Muscle of back (tissue), 13 donors: ENCODE measurements at places on chromosomes 1 and 21. TPM values are rescaled to one million over a fixed set of nuclear protein-coding genes. Genes with fewer than 3 reads are reported as not detected.

- DNase-seq: no peak
These were observed 53.3 kb upstream of the QSOX1 start for GRCh38 chr1:180101411-180101810.

- DNase-seq: no peak
These were observed 1906.2 kb downstream of the NCAM2 start for GRCh38 chr21:22904385-22904784.

DNA sequence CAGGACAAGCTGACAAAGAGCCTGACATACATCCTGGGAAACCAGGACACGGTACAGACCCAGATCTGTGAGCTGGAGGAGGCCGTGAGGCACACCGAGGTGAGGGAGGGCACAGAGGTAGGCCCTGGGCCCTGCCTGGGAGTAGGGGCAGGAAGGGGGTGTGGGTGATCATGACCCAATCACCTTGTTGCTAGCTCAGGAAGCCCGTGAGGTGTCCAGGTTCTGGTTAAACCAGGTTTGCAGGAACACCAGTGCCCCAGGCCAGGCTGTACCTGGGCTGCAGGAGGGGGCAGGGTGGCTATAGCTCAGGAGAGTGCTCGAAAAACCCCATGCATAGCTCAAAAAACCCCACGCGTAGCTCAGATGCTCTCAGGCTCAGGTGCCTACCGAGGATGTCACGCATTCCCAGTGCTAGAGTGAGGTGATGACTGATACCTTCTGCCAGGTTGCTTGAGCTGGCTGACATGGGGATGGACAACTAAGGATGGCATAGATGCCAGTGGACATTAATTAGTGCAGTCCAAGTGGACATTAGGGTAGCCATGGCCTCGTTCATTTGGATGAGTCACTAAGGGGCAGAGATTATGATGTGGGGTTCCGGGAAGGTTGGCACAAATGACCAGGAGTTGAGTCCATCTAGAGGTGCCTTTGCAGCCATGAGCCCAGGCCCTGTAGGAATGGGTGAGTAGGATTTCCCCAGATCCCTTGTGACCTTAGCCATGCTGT lies 3.7 kb downstream of the TRIM46 start:
- no peak for DNase-seq

GRCh38 chr1:44895919-44896734 lies 53.1 kb upstream of the PTCH2 start:
- no peak for DNase-seq

- DNase-seq: no peak
These were observed 6.7 kb upstream of the SLC9A1 start for GRCh38 chr1:27161594-27161993.

GRCh38 chr1:15627343-15627988 lies 10.2 kb downstream of the DDI2 start:
- DNase-seq: no peak

DNA sequence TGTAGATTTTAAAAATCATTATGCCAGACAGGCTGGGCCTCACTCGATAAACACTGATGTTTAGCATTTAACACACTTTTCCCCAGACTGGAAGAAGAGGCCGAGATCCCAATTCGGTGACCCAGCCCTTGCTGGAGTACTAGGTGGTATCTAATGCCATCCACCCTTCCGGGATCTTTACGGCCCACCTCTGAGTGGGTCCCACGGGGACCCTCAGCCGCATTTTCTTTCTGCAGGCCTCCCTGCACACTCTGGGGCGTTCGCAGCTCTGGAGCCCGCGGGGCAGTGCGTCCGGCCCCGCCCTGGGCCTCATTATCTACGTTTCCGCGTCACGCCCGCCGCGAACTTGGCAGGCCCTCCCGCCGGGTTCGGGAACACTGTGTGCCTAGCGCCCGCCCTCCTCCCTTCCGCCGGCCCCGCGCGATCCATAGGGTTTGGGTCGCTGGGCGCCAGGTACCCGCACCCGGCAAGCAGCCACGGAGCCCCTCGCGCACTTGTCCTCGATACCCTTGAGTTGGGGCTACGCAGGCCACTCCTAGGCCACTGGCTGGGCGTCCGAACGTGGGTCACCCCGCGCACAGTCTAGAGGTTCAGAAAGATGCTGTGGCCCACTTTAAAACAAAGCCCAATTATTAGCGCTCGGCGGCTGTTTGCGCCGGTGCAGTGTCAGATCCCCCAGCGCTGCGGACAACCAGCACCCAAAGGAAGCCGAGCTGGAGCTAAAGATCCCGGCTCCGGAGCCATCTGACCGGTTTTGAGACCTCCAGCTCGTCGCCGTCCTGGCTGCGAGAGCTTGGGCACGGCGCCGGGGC lies 950 bp upstream of the EVA1C start:
- no peak for DNase-seq

GRCh38 chr1:153598309-153599172 lies 14.4 kb downstream of the S100A16 start:
- DNase-seq: peak; percentile 60

GRCh38 chr21:44836666-44837471 lies 19.0 kb upstream of the SUMO3 start:
- peak; percentile 33 for DNase-seq

DNA sequence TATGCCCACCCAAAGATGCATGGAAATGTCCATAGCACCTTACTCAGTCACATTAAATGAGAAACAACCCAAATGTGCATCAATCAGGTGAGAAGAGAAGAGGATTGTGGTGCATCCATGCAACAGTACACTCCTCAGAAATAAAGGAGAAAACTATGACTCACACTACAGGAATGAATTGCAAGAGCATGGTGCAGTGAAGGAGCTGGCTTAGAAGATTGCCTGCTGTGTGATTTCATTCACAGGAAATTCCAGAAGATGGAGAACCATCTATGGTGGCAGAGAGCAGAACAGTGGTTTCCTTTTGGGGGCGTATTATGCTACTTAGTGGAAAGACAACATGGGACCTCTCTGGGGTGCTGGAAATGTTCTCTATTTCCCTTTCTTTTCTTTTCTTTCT lies 278.6 kb upstream of the AJAP1 start:
- peak; percentile 39 for DNase-seq

- peak; percentile 54 for DNase-seq
These were observed 5.7 kb upstream of the SLC1A7 start for GRCh38 chr1:53148123-53148522.

- DNase-seq: no peak
These were observed 4.8 kb upstream of the ARF1 start for GRCh38 chr1:228077565-228078330.

- DNase-seq: no peak
These were observed 406.7 kb downstream of the DISC1 start for GRCh38 chr1:232033285-232033684.

DNA sequence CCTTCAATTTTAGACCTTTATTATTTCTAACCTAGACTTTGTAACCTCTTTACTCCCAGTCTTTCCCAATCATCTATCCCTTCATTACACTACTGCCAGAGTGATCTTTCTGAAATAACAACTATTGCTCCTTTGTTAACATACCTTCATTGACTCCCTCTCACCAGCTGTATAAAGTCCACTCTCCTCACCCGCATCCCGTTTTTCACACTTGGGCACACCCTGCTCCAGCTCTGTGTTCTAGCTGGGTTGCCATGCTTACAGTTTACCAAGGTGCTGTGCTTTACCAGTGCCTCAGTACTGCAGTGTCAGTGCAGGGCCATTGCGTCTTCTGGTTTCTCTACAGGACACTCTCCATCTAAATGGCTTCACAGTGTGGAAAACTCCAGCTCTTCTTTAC lies 148.2 kb downstream of the NFIA start:
- DNase-seq: no peak

GRCh38 chr1:246065592-246065991 lies 441.5 kb downstream of the SMYD3 start:
- DNase-seq: no peak

GRCh38 chr1:17922833-17923232 lies 167.7 kb downstream of the ACTL8 start:
- peak; percentile 40 for DNase-seq

DNA sequence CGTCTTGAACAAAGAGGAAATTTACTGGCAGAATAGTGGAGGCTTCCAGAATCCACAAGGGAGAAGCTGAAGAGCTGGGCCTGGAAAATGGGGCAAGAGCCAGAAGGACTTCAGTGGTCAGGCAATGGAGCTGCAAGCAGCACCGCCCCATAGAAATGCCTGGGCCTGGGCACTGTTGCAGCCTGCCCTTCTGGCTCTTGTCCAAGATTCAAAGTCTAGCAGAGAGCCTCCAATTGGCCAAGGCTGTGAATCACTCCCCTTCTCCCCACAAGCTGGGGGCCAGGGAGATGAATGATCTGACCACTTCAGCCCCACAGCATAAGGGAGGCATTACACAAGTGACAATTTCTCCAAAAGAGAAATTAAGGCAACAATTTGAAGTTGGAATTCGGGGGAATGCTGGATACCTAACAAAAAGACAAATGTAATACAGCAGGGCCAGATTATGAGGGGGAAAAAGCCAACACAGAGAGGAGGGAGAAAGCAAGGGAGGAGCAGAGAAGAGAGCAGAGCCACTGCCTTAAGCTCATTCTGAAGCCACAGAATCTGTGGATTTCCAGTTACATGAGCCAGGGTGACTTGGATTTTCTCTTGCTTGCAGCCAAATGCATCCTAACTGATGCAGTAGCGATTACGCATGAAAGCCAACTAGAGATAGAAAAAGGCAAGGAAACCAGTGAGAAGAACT lies 80.3 kb downstream of the LRIG2 start:
- no peak for DNase-seq

- DNase-seq: peak; percentile 91
These were observed 95.3 kb downstream of the FOXD2 start for GRCh38 chr1:47532921-47533792.

DNA sequence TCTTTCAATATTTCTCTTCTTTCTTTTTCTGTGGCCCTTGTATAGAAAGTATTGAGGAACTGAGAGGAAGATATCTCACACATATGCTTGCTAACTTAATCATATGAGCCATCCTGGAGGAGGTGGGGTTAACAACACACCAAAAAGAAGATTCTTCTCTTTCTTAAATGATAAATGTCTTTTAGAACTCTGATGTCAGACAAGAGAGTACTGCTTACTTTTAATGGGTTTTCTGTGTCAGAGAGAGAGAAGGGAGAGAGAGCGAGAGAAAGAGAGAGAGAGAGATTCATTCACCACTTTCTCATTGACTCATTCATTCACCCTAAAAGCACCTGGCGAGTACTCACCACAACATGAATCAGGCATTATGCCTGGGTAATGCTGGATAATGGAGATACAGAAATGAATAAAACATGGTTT lies 250.3 kb upstream of the SGIP1 start:
- DNase-seq: no peak

DNA sequence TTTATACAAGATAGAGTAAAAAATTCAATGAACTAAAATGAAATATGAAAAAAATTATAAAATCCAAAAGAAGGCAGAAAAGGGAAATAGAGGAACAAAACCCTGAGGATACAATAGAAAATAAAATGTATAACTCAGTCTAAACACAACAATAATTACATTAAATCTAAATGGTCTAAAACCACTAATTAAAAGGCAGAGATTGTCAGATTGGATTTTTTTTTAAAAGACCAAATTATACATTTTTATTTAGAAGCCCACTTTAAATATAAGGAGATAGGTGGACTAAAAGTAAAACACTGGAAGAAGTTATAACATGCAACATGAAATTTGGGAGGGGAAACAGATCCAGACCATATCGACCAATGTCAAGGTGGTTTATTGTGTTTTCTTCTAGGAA lies 95.2 kb downstream of the CATSPERE start:
- no peak for DNase-seq

GRCh38 chr1:9737057-9737456 lies 85.5 kb downstream of the PIK3CD start:
- no peak for DNase-seq

DNA sequence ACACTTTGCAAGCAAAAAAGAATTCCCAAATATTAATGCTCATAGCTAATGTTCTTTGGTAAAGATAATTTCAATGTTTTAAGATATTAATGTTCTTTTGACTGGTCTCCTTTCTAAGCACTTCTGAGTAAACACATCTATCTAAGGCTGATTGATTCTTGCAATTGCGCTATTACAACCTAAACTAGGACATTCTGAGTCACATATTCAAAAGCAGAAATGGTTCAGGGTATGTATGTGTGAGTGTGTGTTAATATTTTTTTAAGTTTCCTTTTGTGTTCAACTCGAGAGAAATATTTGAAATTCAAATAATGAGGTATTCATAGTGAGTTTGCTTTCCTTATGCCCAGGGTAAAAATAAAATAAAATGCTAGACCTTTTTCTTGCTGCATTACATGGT lies 203.6 kb upstream of the GRIK3 start:
- no peak for DNase-seq

- DNase-seq: no peak
These were observed 37.7 kb downstream of the RNF220 start for GRCh38 chr1:44442791-44443190.

- no peak for DNase-seq
These were observed 13.3 kb downstream of the ARHGEF19 start for GRCh38 chr1:16199157-16199501.

- peak; percentile 70 for DNase-seq
These were observed at the start of gene BMP8A for GRCh38 chr1:39491146-39491921. Gene BMP8A (plus strand): TSS chr1:39491636. CDS start chr1:39491992, 356 bp downstream.

DNA sequence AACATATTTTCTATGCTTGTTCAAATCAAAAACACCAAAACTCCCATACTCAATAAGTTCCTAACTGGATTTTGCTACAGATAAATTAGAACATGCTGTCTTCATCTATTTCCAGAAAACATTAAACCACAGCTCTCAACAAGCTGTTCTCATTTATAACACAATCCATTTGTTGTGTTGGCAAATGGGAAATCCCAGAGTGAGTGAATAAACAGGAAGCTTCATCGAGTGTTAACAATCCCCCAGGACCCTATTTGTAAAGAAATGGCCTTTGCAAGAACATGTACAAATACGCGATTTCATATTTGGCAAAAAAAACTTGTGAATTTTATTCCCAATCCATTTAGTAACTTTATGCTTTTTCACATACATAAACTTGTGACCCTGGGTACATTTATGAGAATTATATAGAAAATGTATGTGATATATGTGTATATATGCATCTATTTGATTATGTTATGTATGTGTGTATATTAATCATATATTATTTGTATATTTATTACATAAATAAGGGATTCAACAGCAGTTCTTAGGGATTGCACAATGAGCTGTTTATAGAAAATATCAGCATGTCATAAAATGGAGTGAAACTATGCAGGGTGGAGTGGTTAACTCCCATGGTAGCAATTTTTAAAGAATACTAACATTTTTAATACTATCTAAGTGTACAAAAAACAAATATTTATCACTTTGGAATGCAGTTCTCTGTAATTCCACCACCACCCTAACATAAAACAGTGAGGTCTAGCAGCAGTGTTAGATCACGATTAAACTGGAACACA lies 160.0 kb downstream of the NEGR1 start:
- peak; percentile 67 for DNase-seq

GRCh38 chr1:15180189-15180588 lies 26.6 kb downstream of the TMEM51 start:
- DNase-seq: no peak

The HSD11B1 gene
- not detected for polyA plus RNA-seq

The FAM167B gene
- 3.2 TPM for polyA plus RNA-seq

The LIPI gene
- polyA plus RNA-seq: 0.12 TPM

The FCGR2B gene
- polyA plus RNA-seq: 0.40 TPM

The KRTAP19-3 gene
- not detected for polyA plus RNA-seq

The OR2M3 gene
- not detected for polyA plus RNA-seq

The IQGAP3 gene
- polyA plus RNA-seq: 11.5 TPM

The DTL gene
- polyA plus RNA-seq: 11.0 TPM

The CFH gene
- polyA plus RNA-seq: 93.1 TPM

The FOXE3 gene
- polyA plus RNA-seq: not detected

The ATPAF1 gene
- 68.4 TPM for polyA plus RNA-seq

The OR2L13 gene
- polyA plus RNA-seq: not detected

The MRPS15 gene
- 58.8 TPM for polyA plus RNA-seq
